ENCODE measurements at places on chromosomes 11 and 22. TPM values are rescaled to one million over a fixed set of nuclear protein-coding genes. Genes with fewer than 3 reads are reported as not detected.

DNA sequence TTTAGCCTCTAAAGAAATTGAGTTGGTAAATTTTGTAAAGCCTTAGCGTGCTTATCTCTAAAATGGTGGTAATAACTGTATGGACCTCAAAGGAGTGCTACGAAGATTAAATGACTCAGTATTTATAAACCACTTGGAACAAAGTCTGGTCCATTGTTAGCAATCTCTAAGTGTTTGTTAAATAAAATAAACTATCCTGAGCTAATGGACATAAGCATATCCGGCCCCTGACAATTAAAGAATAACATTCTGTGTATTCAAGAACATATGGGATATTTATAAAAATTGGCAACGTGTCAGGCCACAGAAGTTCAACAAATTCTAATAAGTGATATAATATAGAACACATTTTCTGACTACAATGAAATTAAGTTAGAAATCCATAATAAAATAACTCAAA is 71.0 kb downstream of the MYEOV start:
- no peaks in the 10 kb centered on the region for H3K27me3 ChIP-seq
- H3K4me1 ChIP-seq = peaks cover 37% of the 10 kb centered on the region
- no peak overlapping the region for H3K4me3 ChIP-seq

DNA sequence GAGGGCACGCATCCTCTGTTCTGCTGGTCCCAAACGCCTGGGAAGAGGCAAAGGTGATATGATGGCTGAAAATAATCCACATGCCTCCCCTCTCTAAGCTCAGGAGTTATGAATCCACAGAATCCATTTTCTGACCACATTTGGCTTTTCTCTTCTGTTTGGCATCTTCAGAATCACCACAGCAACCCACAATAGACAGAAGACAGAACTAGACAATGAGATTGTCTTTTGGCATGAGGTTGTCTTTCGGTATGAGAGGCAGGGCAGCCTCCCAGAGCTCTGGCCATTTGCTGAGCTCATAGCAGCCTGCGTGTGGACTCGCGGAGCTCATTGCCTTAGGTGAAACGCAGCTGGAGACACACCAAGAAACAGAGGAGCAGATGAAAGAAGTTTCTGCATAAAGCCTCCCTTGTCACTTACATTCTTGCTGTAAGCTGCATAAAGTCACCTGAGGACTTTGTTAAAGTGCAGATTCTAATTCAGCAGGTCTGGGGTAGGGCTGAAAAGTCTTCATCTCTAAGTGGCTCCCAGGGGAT is 868.0 kb downstream of the NTM start:
- H3K4me3 ChIP-seq = no peak overlapping the region
- H3K27ac ChIP-seq = no peak overlapping the region
- H3K36me3 ChIP-seq = no peaks in the 10 kb centered on the region
- H3K27me3 ChIP-seq = no peaks in the 10 kb centered on the region
- H3K4me1 ChIP-seq = no peaks in the 10 kb centered on the region

DNA sequence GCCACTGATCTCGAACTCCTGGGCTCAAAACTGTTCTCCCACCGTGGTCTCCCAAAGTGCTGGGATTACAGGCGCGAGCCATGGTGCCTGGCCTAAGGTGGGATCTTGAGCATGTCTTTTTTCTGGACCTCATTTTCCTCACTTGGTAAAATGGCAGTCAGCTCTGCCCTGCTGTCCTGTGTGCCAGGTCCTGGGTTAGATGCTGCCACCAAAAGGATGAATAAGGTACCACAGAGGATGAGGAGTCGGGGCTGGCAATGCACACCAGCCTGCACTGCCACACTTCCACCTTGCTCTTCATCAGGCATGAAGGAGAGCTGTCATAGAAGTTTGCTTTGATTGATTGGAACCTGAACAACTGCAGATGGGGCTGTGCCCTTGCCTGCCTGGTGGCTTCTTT is 32.3 kb downstream of the ACO2 start:
- DNase-seq = no peak
- no peaks in the 10 kb centered on the region for H3K27me3 ChIP-seq
- H3K27ac ChIP-seq = no peak overlapping the region
- no peak overlapping the region for H3K4me3 ChIP-seq
- H3K36me3 ChIP-seq = peaks cover 14% of the 10 kb centered on the region
- no peaks in the 10 kb centered on the region for H3K4me1 ChIP-seq

GRCh38 chr11:371716-372590 is 2.7 kb downstream of the B4GALNT4 start:
- H3K27ac ChIP-seq = no peak overlapping the region
- DNase-seq = no peak
- H3K4me1 ChIP-seq = no peaks in the 10 kb centered on the region
- peaks cover 2% of the 10 kb centered on the region for H3K36me3 ChIP-seq
- no peak overlapping the region for H3K4me3 ChIP-seq
- H3K27me3 ChIP-seq = no peaks in the 10 kb centered on the region

Gene OR10A5
- not detected for total RNA-seq
